Stimulated activated CD8-positive, alpha-beta memory T cell treated with anti-CD3 and anti-CD28 coated beads, Interleukin-2, amount 100 ng/mL, for 1 hour (primary cell): ENCODE measurements at places on chromosomes 3 and 15.

GRCh38 chr3:20604659-20605058, 418.7 kb upstream of the SGO1 start:
- no peak for DNase-seq

DNA sequence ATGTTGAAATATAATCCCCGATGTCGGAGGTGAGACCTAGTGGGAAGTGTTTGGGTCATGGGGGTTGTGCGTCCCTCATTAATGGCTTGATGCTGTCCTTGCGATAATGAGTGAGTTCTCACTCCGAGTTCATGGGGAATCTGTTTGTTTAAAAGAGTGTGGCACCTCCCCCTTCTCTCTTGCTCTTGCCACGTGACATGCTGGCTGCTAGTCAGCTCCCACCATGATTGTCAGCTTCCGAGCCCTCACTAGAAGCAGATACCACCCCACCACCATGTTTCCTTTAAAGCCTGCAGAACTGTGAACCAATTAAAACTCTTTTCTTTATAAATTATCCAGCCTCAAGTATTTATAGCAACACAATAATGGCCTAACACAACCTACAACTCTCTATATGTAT, 166.3 kb upstream of the MBNL1 start:
- DNase-seq: no peak

DNA sequence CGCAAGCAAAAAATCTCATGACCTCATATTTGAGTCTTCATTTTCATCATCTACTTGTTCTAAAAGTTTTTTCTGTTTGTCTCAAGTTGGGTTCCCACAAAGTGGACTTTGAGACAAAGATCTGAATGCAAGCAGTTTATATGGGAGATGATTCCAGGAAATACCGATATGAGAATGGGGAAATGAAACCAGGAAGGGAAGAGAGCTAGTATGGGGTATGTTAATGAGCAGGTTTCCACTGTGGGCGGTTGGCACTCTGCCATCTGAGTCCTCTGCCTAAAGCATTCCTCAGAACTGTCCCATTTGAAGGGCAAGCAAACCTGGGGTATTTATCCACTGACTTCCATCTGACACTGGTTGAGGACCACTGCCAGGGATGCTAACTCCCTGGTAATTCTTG, 8.8 kb downstream of the ADPRH start:
- DNase-seq: no peak

DNA sequence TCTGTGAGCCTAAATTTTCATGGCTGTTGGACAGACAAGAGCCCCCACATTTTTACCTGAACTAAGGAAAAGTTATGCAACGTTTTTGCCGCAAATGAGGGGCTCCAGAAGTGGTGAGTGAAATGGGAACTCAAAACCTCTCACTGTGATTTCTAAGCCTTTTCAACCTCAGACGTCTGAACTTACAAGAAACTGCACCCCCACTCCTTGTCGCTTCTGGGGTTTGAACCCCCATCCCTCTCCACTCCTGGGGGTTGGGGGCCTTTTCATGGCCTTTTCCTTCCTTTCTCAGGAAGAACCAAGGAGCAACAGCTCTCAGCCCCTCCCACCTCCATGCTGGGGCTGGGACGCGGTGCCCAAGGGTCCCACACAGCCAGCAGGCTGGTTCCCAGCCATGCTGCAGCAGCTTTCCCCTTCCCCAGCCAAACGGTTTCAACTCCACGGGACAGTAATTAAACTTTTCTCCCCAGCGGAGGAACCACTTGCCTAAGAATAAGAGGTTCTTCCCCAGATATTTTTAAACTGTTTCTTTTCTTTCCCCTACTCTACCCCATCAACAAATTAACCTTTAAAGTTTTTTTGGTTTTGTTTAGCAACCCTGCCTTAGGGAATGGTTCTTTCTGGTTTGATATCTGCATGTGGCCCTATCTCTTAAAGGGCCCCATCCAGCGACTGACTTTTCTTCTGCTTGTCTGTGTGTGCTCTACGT, 387.6 kb upstream of the CBLB start:
- no peak for DNase-seq

- no peak for DNase-seq
Observed at GRCh38 chr3:20145874-20146273, 40.1 kb downstream of the SGO1 start.

- DNase-seq: peak; percentile 56
Observed at GRCh38 chr15:63892794-63893441, 59.2 kb upstream of the HERC1 start.

GRCh38 chr15:71385457-71385856, 270.2 kb downstream of the THSD4 start:
- no peak for DNase-seq

- DNase-seq: no peak
Observed at GRCh38 chr3:57927166-57927565, 81.1 kb upstream of the FLNB start.

DNA sequence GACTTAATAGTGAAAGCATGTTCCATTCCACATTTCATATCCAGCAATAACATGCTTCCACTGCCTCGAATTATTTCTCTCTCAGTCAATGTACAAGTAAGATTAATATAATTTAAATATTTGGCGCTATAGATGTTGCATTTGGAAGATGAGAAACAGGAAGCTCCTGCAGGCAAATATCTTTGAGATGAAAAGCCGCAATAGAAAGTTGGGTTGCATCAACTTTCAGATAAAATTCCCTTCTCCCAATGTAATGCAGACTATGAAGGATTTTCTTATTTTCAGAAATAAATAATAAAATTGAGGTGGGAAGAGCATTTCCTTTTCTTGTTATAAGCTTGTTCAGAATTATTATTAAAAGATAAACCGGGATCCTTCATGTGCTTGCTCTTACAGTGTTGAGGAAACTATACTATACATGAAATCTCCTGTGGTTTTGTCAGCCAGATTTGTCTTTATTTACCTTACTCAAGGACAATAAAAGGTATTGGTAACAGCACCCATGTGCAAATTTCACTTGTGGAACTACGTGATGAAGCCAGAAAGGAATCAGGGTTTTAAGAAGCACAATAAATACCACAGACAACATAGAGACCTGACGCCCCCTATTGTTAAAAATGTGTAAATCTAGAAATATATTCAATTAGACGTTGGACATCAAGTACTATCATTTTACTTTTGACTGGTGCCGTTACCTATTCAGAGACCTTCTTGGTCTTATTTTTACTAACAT, 307.0 kb downstream of the ARPP21 start:
- DNase-seq: no peak

- no peak for DNase-seq
Observed at GRCh38 chr3:149969110-149969939, 1.4 kb downstream of the PFN2 start.

DNA sequence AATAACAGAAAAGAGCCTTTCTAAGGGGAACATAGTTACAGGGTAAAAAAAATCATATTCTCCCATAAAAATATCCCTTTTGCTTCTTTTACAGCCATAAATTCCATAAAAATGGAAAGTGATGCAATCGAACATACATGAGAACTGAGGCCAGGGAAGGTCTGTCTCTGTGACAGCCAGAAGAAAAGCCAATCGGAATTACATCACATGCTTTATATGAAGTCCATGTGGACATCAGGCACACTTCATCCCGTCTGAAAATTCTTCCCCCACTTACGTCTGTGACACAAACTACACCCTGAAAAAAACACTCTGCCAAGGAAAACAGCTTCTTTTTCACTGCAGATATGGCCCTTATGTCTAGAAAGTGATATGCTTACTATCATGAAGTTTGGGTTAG, 323.5 kb downstream of the ERC2 start:
- no peak for DNase-seq

DNA sequence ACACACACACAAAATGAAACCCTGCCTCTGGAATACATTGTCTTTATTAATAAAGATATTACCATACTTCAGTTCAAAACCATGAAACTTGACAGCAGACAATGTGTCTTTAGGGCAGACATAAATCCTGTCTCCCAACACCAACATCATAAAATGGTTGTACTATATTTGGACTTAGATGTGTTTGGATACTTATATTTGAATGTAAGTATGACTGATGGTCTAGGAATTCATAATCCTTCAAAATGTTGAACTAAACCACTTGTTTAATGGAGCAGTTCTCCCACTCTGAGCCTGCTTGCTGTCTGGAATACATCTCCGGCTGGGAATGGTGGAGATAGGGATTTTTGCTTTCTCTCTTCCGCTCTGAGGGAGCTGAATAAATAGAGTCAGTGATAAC, 10.6 kb downstream of the FBN1 start:
- DNase-seq: no peak

DNA sequence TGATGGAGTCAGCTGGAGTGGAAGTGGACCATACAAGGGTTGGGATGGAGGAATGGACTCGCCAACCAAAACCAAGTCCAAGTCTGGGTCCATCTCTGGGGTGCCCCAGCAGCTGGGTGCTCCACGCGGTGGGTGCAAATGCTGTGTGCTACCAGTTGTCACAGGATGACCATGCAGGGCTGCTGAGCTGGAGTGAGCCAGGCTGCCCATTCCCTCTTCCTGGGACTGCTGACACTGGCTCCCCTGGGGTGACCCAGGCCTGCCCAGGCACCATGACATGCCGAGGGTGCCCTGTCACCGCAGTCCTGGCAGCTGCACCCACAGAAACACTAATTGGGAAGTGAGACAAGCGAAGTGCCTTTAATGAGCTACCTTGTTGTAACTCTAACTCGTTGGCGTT, 140.2 kb downstream of the TPRA1 start:
- DNase-seq: no peak

DNA sequence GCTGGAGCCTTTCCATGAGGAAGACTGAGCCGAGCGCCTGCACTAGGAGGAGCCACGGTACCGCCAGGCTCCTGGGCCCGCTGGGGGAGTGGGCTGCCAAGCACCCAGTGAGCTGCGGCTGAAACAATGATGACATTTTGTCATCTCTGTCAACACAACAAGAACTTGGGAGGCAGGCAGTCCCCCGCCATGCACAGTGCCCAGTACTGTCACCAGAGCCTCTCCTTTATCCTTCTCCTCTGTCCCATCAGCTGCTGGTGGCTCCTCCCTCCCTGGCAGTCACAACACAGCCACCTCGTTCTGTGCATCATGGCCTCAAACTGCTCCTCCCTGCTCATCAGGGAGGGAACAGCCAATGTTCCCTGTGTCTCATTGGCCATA, 34.0 kb upstream of the PCSK6 start:
- DNase-seq: no peak

- no peak for DNase-seq
Observed at GRCh38 chr15:93035953-93036810, 52.8 kb downstream of the RGMA start.

GRCh38 chr15:101326462-101327146, 31.6 kb upstream of the SNRPA1 start:
- no peak for DNase-seq

GRCh38 chr3:196931828-196932587, 10.3 kb downstream of the NCBP2 start:
- DNase-seq: no peak

DNA sequence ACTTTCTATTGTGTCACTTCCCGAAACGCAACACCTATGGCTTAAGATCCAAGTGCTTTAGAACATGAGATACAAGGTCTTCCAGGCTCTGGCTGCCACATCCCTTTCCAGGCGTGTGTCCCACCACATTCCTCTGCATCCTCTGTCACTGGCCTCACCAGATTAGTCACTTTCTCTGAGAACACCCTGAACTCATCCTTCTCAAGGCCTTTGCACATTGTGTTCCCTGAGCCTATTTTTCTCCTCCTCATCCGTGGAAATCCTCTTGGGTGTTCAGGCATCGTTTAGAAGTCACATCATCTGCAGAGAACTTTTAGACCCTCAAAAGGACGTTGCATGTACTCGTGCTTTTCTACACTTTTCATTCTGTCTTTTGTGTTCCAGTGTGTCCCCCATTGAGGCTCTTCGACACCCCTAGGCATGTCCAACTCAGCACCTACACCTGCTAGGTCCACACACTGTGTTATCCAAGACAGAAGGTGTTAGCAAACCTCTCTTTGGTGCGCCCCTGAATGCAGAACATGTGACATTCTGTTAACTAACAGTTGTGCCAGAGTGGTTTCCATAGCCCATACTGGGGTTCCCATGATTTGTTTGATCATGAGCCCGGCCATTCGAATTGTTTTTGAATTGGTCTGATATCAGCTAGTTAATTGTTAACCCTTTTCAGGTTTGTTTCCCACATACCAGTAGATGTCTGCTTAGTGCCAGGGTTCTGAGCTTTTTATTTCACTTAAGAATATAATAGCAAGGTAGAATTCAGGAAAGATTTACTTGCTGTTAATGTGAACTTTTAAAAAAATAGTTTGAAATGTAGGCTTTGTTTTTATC, 67.2 kb downstream of the LPP start:
- no peak for DNase-seq

- no peak for DNase-seq
Observed at GRCh38 chr3:134307425-134307824, 56.8 kb upstream of the RYK start.

DNA sequence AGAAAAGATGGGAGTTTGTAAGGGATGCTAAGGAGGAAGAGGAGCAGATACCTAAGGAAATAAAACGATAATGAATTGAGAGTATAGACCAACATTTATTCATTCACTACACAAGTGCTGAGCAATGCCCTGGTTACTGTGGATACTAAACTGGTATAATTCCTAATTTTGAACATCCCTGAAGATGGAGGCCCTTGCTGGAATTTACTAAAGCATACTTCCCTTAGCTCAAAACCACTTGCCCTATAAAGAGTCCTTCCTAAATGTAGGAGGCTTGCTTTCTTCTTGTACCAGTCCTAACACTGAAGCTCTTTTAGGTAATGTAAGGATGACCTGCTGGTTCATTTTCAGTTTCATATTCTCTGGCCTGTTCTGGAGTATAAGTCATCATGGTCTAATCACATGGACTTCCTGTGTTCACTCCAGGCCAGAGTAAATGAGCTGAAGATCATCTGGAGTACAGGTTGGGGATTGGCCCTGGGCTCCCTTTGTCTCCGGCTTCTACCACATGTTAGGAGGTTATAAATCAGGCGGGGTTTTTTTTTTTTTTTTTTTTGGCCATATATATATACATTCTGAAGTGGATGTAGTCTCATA, 40.1 kb upstream of the MTMR10 start:
- no peak for DNase-seq

DNA sequence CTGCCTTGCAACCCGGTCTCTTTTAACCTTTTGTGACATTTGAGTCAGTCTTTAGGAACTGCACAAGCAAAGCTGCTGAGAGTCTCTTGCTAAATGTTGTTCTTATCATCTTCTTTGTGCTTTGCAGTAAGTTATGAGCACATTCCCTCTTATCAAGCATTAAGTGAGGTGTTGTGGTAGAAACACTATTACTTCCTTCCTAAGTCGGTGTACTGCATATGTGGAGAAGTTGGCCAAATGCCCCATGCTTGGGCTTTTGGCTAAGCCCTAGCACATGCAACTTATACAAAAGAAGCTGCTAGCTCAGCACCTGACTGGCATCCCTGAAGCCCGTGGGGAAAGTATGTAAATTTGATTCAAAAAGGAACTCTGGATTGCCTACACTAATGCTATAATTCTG, 136.5 kb upstream of the RBMS3 start:
- no peak for DNase-seq

- no peak for DNase-seq
Observed at GRCh38 chr3:151976211-151977050, 103.0 kb downstream of the SUCNR1 start.

- no peak for DNase-seq
Observed at GRCh38 chr3:133887074-133887802, 8.4 kb downstream of the RAB6B start.
